ENCODE measurements at places on chromosomes 7 and 10.

DNA sequence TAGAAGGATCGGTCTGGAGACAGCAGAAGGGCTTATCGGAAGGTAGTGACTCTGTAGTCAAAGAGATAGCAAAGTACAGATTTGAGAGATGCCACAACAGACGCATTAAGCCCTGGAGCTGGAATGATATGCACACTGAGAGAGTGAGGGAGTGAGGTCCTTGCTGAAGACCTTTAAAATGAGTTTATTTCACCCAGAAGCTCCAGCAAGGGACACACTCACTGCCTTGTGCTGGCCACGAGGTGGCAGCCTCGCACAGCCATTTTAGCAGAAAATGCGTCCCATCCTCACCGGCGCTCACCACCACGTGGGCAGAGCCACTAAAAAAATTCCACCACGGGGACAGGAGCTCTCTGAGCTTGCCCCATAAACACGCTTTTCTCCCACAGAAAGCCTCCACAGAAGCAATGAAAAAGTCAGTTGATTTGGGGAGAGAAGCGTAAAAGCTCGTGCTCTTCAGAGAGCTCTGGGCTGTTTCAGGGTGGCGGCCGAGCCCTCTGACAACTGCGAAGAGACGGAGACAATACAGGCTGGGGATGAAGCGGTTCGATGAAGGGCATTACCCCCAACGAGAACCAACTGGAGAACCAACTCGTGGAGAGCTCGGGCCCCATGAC, 163.0 kb upstream of the KLF14 start:
- peak; percentile 65 for DNase-seq

GRCh38 chr7:136869991-136870865, 1.8 kb downstream of the CHRM2 start:
- no peak for DNase-seq

DNA sequence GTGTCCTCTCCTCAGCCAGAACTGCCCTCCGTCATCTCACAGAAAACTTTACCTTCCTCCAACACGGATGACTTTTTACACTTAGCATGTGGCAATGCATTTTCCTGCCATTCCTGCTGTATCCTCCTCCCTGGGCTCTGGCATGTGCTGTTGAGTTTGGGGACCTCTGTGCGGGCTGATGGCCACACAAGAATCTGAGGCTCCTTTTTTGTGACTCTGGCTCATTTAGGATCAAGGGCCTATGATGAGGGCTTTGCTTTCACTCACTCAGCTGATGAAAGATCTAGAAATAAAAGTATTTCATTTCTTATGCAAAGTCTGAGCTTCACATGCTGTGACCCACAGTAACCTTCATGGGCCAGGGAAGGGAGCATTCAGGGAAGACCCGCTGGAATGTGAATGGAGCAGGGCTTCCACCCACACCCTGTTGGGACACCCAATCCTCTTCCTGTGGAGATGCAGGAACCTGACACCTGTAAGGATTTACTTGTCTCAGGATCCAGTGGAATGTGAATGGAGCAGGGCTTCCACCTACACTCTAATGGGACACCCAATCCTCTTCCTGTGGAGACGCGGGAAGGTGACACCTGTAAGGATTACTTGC, 500.3 kb upstream of the MKI67 start:
- DNase-seq, result no peak

- DNase-seq, result no peak
These were observed 3.8 kb upstream of the DUSP5 start for GRCh38 chr10:110493832-110494426.

- DNase-seq, result no peak
These were observed 473.5 kb upstream of the ZMIZ1 start for GRCh38 chr10:78595269-78595619.

DNA sequence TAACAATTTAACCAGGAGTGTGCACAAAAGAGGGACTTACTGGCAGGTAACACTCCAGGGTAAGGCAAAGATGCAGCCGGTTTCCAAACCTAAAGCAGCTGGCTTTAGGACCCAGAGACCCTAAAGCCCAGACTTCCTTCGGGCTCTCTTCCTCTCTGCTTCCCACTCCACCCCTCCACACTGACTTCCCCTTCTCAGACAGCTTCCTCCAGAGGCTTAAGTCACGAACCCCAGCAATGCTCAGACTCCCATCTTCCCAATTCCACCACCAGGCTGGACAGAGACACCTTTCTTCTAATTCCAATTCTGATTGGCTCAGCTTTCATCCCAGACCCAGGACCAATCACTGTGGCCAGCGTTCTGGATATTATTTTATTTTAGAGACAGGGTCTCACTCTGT, 24.8 kb downstream of the STYXL1 start:
- DNase-seq, result no peak

DNA sequence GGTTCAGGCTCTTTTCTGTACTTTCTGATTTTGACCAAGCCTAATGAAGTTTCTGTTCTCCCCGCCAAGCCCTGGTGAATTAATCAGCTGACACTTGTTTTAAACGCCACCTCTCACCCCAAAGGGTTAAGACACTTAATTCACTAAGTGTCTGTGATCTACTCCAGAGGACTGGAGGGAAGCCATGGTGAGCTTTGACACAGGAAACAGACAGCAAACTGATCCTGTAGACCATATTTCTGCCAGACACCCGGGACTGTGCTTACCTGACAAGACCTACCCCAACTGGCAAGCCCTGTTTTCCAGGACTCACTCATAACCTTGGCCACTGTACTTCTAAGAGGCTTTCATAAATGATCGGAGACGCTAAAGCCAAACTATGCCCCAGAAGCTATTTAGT, 126.0 kb downstream of the STRA8 start:
- DNase-seq, result no peak

- DNase-seq, result no peak
These were observed 7.7 kb downstream of the SLC37A3 start for GRCh38 chr7:140390466-140391190.

DNA sequence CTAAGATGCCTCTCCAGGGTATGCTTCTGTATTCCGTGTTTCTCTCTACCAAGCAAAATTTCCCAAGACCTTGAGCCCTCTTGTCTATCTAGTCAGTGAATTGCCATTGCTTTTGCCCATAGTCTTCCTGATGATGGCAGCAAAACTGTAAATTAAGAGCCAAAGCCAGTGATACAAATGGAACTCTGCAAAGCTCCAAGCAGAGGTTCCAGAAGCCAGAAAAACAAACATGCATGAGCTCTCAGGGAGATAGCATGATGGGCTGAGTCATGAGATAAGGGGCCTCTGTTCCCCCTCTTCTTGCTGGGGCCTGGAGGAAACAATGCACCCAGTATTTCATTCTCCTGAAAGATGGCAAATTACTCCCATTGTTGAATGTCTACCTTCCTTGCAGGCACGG, 24.7 kb downstream of the LSMEM1 start:
- no peak for DNase-seq

DNA sequence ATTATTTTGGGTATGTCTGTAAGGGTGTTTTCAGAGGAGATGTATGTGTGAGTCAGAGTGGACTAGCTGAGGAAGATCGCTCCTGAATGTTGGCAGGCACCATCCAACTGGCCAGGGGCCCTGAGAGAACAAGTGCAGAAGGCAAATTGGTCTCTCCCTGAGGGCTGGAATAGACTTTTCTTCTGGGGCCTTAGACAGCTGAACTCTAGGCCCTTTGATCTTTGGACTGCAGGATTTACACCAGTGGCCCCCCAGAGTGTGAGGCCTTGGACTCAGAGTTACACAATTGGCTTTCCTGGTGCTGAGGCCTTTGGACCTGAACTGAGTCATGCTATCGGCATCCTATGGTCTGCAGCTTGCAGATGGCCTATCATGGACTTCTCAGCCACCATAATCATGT, 217.2 kb downstream of the REEP3 start:
- no peak for DNase-seq

GRCh38 chr10:79937701-79938151, 11.2 kb downstream of the SFTPD start:
- DNase-seq, result no peak

GRCh38 chr7:2379821-2380450, 23.5 kb upstream of the CHST12 start:
- DNase-seq, result no peak

GRCh38 chr7:94633687-94634086, 22.2 kb downstream of the SGCE start:
- DNase-seq, result no peak

DNA sequence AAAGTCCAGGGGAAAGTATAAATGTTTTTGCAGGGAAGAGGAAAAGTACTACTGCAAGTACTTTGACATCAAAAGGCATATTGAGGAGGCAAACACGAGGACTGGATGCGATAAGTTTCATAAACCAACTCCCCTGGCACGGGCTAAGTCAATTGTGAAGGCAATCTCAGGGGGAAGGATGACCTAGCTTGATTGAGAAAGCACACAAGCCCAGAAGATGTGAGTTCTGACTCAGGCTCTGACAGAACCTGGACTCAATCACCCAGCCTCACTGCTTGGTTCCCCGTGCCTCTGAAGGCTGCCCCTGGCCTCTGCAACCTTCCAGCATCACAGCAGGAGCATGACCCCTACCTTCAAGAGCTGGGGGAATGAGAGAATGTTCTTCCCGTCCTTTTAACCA, 93.2 kb upstream of the ZNF438 start:
- DNase-seq, result no peak

- DNase-seq, result no peak
These were observed 134.2 kb downstream of the DOCK1 start for GRCh38 chr10:127039435-127039834.

DNA sequence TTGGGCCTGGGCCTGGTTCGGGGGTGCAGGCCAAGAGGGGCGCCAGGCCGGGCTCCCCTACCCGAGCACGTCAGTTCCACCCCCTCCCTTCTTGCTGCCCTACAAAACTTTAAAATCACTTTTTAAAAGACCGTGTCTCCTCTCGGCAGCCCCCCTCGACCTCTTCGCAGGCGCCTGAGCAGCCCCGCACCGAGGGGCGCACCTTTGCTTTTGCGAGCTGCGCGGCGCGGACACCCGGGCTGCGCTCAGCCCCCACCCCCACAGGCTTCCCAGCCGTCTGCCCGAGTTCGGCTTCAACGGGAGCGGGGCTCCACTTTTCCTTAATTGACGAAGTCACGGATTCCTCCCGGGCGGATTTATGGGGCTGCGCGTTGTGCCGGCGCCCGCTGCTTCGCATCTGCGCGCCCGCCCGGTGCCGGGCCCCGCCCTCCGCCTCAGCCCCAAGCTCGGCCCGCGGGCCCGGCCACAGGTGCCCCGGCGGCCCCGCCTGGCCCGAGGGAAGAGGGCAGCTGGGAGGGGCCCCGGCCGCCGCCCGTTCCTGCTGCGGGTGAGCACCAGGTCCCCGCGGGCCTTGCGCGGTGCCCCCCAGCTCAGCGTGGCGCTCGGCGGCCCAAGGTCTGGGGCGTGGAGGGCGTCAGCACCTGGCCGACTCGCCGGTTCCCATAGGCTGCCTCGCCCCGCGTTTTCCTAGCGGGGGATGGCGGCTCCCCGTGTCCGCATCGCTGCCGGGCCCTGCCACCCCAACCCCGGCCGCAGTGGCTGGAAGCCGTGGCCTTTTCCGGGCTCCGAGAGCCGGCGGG, 10.8 kb upstream of the MNX1 start:
- no peak for DNase-seq

GRCh38 chr10:122258136-122259074, 12.7 kb upstream of the BTBD16 start:
- DNase-seq, result no peak

DNA sequence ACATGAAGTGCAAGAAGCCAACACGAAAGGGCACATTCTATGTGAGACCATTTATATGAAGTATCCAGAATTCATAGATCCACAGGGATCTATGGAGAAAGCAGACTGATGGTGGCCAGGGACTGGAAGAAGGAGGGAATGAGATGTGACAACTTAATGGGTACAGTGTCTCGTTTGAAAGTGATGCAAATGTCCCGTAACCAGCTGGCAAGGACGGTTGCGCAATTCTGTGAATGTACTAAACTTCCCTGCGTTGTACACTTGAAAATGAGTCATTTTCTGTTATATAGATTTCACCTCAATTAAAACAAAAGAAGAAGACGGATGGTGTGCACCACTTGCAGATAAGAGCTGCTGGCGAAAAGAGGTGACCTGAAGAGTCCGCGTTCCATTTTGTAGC, 861.1 kb downstream of the TYW1 start:
- no peak for DNase-seq

- no peak for DNase-seq
These were observed 82.5 kb downstream of the GALNT11 start for GRCh38 chr7:152107945-152108344.

- DNase-seq, result no peak
These were observed 193.2 kb downstream of the LRMDA start for GRCh38 chr10:75624638-75625037.

DNA sequence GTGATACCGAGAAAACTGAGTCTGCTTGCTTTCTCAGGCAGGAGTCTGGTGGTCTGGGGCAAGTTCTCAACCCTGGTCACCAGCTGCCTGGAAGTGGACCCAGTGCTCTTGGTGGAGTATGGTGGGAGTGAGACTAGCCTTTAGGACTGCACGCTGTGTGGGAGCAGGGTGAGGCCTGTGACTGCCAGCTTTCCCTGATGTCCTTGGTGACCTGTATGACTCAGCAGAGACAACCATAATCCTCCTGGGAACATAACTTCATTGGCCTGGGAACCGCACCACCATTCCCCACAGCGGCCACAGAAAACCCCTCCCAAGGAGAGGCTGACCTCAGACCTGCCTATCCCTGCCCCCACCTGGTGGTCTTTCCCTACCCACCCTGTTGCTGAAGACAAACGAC, 139.5 kb upstream of the CHRM2 start:
- DNase-seq, result no peak

- DNase-seq, result no peak
These were observed 70.4 kb downstream of the ASB13 start for GRCh38 chr10:5595994-5596471.

- DNase-seq, result no peak
These were observed 44.9 kb downstream of the BEND7 start for GRCh38 chr10:13483951-13484350.

GRCh38 chr7:76216381-76217082, 14.8 kb downstream of the SRRM3 start:
- no peak for DNase-seq

GRCh38 chr10:132578287-132578951, 40.8 kb downstream of the INPP5A start:
- DNase-seq, result no peak

DNA sequence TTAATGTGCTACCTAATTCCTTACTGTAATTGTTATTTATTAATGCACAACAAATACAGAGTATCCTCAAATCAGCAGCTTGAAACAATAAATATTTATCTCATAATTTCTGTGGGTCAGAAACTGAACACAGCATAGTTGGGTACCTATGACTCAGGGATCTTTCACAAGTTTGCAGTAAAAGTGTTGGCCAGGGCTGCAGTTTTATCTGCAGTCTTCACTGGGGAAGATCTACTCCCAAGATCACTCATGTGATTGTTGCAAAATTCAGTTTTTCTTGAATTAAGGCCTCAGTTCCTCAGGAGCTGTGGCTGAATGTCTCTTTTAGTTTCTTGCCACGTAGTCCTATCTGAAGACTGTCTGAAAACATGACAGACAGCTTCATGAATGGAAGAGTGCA, 237.8 kb downstream of the ZWINT start:
- DNase-seq, result no peak

- DNase-seq, result no peak
These were observed 117.1 kb downstream of the RPS24 start for GRCh38 chr10:78150756-78151155.

GRCh38 chr7:75537731-75538130, 45.6 kb downstream of the SPDYE5 start:
- DNase-seq, result no peak
